MV-4-11 (cell line): ENCODE measurements at places on chromosomes 3 and 15.

DNA sequence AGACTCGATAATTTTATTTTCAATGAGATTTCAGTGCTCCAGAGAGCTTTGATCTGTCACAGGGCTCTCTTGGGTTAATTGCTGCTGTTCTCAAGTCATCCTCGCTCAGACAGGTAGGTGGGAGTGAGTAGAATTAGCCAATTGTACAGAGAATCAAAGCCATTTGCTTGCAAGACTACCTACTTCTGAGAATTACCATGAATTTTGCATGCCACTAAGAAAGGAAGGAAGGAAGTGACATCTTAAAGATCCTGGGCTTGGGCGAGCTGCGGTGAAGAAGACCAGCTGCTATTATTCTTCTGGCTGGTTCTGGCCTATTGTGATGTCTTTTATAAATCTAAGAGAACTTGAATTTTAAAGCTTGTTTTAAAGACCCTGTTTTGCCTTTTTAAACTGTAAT lies 154.1 kb upstream of the LPP start:
- DNase-seq: peak; percentile 42

- no peak for DNase-seq
These were observed 135.0 kb downstream of the NFKBIZ start for GRCh38 chr3:101984356-101984755.

DNA sequence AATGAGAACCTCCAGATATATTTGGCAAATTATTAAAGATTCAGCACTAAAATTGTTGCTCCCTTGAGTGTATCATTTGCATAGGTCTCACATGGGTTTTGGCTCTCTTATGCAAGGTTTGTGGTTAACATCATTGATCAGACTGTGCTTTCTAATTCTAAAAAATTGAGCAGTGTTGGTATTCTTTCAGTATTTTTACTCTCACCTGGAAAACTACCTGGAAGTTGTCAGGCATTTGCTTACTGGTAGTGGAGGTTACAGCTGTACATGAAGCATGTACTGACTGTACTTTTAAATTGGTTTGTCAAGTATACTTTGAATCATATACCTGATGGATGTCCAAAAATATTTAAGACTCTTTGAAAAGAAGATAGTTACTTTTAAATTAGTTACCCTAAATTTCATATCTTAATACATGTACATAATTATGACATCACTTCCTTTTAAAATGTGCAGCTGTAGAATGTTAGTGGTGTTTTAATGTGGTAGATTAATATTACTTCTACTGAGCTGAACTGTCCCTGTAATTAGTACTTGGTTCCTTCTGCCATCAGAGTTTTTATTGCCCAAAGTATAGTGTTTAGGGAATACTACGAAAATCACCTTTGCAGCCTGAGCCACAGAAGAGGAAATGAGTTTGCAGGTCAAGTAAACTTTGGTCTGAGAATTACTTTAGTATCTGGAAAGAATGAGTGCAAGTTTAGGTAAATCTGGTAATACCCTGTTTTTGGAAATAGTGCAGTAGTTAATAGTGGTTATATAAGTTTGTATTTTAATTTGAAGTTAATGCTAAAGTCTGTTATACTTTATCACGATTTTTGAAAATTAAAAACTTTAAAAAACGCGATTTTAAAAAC lies 2.8 kb downstream of the CHD2 start:
- DNase-seq: peak; percentile 28

GRCh38 chr15:71083349-71083748 lies 31.9 kb upstream of the THSD4 start:
- no peak for DNase-seq

GRCh38 chr3:22937536-22937935 lies 265.6 kb upstream of the UBE2E2 start:
- DNase-seq: no peak

- no peak for DNase-seq
These were observed 73.8 kb upstream of the ATP13A5 start for GRCh38 chr3:193452338-193452737.

DNA sequence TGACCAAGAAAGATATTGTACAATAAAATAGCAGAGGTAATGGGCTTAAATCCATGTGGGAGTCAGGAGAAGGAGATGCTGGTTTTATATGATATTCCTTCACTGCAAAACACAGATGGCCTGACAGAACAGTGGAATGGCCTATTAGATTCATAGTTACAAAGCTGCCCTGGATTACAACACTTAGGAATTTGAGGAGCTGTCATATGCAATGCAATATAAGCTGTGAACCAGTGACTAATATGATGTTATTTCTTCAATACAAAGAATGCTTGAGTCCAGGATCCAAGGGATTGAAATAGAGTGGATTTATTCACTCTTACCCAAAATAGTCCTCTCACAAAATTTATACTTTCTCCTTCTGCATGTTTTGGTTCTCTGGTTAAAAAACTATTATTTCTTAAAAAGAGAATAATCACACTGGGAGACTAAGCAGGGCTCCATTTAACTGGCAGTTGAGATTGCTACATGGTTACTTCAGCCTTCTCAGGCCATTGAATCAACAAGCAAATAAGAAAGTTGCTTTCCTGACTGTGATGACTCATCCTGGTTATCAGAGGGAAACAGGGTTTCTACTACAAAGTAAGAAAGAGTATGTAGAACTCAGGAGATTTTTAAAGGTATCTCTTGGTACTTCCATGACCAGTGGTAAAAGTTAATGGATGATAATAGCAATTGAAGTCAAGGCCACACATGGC lies 79.8 kb upstream of the ZPLD1 start:
- DNase-seq: peak; percentile 10

DNA sequence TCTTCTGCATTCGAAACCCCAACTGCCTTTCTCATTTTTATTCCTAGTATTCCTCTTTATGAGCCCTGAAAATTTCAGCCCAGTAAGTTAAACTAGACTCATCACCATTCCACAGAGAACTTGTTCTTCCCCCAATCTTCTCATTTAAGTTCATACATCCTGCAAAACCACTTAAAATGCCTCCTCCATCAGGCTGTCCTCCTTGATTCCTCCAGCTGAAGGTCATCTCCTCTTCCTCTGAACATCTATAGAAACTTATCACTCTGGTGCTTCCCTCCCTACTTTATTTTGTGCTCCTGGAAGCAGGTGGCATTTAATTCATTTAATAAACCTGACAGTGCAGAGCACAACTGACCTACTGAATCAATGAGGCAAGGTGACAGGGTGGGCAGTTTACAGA lies 38.3 kb downstream of the VGLL4 start:
- DNase-seq: no peak

DNA sequence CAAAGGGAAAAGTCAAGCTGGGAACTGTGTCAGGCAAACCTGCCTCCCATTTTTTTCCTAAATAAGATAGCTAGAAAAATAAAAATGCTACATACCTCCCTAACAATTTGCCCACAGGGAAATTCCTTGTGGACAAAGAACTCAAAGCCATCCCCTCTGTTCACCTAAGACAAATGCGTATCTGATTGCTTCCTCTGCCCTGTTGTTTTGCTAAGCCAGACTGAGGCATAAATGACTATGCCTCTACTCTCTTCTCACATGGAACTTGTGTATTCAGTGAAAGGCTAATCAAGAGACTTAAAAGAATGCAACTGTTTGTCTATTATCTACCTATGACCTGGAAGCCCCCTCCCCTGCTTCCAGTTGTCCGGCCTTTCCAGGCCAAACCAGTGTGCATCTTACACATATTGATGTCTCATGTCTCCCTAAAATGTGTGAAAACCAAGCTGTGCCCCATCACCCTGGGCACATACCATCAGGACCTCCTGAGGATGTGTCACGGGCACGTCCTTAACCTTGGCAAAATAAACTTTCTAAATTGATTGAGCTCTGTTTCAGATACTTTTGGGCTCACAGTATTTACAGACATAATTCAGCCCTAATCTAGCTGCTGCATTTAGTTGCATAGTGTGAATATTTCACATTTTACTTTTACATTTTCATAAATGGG lies 15.8 kb downstream of the CHD2 start:
- no peak for DNase-seq

DNA sequence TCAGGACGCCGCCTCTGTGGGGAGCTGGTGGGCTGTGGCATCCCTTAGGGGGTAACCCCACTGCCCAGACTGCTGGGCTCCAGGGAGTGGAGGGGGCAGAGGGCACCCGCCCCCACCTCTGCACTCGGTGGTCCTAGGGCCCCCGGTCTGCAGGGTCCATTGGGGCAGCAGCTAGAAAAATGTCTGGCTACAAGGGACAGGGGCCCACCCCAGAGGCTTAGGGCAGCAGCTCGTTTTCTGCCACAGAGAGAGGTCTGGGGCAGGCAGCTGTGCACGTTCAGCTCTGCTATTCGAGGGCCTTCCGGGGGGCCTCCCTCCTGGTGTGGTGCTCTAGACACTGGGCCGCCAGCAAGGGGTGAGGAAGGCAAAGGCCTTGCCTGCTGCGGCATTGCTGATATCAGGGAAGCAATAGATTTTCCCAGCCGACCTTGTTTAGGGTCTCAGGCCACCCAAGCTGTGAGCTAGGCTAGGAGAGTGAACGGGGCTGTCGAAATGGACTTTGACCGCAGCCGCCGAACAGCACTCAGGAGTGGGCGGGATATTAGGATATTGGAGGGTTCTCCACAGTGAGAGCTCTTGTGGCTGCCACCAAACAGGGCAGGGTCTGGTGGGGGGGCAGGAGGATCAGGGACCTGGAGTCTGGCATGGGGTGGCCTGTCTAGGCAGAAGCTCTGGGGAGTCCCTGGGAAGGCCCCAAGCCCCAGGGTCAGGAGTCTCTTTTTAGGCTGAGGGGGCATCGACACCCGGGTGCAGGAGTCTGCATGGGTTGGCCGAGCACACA lies 61.4 kb upstream of the KLF13 start:
- DNase-seq: no peak
